ENCODE measurements at places on chromosomes 6 and 20. TPM values are rescaled to one million over a fixed set of nuclear protein-coding genes. Genes with fewer than 3 reads are reported as not detected.

Gene ZNF311
- total RNA-seq: 0.31 TPM

Gene ABHD16B
- not detected for total RNA-seq

Gene DPPA5
- total RNA-seq: not detected

Gene TNF
- total RNA-seq: 92.5 TPM

Gene PLCG1
- total RNA-seq: 259 TPM

Gene TINAG
- total RNA-seq: not detected

Gene CAGE1
- total RNA-seq: 0.11 TPM

Gene ELOVL2
- not detected for total RNA-seq

Gene BLCAP
- total RNA-seq: 27.9 TPM

Gene MUCL3
- total RNA-seq: not detected

Gene DDO
- total RNA-seq: not detected

Gene SIM1
- not detected for total RNA-seq

Gene LTA
- total RNA-seq: 713 TPM

Gene FAM83D
- total RNA-seq: 13.8 TPM

Gene DEFB132
- not detected for total RNA-seq

Gene BPIFB2
- not detected for total RNA-seq

Gene TFAP2A
- total RNA-seq: not detected

Gene OPRL1
- 0.61 TPM for total RNA-seq

Gene UNC5CL
- total RNA-seq: 2.3 TPM

Gene CFAP206
- not detected for total RNA-seq

Gene MICB
- 17.0 TPM for total RNA-seq

Gene TRIM15
- not detected for total RNA-seq

Gene ADGB
- not detected for total RNA-seq

Gene PRDM13
- not detected for total RNA-seq

Gene IRAK1BP1
- 2.6 TPM for total RNA-seq

Gene TSPYL4
- total RNA-seq: 11.8 TPM

Gene LPA
- total RNA-seq: not detected

All from activated CD8-positive, alpha-beta T cell treated with anti-CD3 and anti-CD28 coated beads for 36 hours (primary cell).